ENCODE measurements at places on chromosomes 3 and 15.

GRCh38 chr3:141407047-141407446 is 38.7 kb downstream of the ZBTB38 start:
- no peak for DNase-seq

DNA sequence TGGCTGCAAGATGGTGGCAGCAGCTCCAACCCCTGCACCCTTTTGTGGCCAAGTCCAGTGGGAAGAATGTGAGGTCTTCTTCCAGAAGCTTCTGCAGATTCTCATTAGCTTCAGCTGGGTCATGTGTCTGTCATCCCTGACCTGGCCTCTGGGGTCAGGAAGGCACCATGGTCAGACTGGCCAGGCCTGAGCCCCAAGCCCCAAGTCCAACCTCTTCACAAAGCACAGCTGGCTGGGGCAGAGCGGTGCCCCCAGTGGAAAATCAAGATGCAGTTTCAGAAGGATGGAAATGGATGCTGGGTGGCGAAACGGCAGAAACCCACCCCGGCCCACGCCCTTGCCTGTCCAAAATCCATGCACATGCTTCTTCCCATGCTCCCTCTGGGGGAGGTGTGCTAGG is 15.9 kb upstream of the GATA2 start:
- no peak for DNase-seq

- no peak for DNase-seq
Observed at GRCh38 chr3:83218383-83219200, 1457.1 kb upstream of the GBE1 start.

- DNase-seq = no peak
Observed at GRCh38 chr3:82084824-82085223, 323.4 kb upstream of the GBE1 start.

DNA sequence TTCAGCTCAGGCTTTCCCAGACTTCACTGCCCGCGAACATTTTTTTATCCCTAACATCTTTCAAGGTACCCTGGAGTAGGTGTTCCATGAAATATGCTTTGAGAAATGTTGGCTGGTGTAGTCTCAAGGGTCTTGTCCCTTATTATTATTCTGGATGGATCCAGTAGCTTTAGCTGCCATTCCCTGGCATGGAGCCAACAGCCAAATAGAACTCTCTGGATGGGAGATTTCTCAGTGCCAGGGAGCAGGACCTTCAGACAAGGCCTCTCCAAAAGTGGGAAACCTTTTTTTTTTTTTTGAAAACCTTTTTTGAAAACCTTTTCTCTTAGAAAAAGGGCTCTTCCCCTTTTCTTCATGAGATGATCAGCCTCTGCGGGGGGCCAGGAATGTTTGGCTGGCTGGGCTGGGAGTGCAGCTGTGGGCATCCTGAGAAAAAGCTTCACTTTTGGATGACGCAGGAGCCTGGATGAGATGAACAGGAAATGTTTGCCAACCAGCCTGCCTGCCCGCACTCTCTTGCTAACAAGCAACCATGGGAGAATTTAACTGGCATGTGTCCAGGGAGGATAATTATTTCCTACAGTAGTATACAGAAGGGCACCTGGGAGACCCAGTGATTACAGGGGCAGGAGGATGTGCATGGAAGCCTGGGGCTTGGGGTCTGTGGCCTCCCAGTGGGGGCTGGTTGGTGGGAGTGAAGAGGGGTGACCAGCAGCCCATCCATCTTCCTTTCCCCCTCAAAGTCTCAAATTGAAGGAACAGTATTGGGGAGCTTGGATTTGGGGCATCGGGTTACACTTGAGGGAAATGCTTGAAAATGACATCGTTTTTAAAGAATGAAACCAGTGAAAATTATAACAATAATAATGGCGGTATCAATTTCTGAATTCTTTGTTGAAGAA is 109.1 kb upstream of the LRIG1 start:
- no peak for DNase-seq

GRCh38 chr3:147406028-147406931 is at the start of gene ZIC4:
Gene ZIC4 (minus strand): TSS chr3:147406543. CDS start chr3:147402797, 3,746 bp downstream.
- DNase-seq = no peak

DNA sequence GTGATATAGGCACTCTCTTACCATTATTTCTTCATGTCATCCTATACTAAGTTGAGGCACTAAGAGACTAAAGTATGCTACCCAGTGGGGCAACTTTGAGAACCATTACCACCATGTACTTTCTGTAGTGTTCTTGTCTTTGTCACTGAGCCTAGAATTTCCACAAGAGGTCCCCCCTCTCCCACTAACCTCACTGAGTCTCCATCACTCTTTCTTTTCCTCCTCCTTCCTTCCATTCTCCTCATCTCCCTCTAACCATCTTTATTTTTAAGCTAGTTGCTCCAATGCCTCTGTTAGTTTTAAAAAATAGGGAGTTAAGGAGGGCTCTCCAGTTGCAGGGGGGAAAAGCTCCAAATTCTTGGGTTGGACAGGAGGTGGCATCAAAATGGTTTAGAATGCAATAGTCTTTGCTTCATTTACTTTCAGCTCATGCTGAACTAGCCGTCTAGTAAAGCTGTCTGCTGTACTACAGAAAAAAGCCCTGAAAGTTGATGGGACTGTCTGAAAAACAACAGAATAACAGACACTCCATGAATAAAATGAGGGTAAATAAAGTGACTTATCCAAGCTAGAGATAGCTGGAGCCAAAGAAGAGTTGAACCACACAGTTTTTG is 85.1 kb upstream of the MYRIP start:
- no peak for DNase-seq

- DNase-seq = no peak
Observed at GRCh38 chr3:109225516-109225915, 89.0 kb downstream of the C3orf85 start.

GRCh38 chr3:52272831-52273230 is 5.6 kb downstream of the WDR82 start:
- DNase-seq = no peak

- no peak for DNase-seq
Observed at GRCh38 chr3:85355572-85355971, 396.8 kb downstream of the CADM2 start.

GRCh38 chr3:175288621-175289020 is 429.5 kb downstream of the NAALADL2 start:
- no peak for DNase-seq

GRCh38 chr3:172159376-172159775 is 120.0 kb downstream of the FNDC3B start:
- DNase-seq = no peak

DNA sequence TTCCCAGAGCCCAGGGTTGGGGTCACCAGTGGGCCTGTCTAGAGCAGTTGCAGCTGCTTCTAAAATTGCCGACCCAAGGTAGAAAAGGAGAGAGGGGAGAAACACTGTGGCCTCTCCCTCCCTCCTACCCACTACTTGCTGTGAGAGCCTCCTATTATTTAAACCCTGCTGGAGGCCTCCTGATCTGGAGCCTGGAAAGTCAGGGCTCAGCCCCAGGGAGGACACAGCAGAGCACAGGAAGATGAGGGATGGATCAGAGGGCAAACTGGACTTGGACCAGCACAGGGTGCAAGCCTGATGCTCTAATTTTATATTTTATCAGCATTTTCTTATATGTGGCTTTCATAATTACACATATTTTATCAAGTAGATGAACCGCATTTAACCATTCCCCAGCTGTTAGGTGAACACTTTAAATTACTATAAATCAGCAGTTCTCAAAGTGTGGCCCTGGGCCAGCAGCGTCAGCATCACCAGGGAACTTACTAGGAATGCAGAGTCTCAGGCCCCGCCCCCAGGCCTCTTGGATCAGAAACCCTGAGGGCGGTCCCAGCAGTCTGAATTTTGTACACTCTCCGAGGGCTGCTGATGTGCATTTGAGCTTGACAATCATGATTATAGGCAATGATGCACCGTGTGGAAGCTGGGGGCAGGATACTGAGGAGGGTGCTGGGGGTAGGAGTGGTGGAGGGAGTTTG is 26.7 kb downstream of the SMAD3 start:
- DNase-seq = no peak

DNA sequence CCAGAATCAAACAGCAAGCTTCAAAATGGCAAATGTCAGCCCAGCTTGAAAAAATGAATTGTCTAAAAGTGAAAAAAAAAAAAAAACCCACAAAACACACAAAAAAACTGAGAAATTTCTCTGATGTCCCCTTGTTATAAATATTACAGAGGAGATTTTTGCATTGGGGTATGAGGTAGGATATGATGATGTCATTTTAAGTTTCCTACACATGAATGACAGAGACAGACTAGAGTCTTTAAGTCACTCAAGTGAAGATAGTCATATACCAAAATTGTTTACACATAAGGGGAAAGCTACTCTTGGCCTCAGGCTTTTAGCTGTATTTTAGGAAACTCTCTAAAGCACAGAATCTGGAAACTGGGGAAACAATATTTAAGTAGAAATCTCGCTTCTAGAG is 32.9 kb downstream of the TIMP4 start:
- no peak for DNase-seq

DNA sequence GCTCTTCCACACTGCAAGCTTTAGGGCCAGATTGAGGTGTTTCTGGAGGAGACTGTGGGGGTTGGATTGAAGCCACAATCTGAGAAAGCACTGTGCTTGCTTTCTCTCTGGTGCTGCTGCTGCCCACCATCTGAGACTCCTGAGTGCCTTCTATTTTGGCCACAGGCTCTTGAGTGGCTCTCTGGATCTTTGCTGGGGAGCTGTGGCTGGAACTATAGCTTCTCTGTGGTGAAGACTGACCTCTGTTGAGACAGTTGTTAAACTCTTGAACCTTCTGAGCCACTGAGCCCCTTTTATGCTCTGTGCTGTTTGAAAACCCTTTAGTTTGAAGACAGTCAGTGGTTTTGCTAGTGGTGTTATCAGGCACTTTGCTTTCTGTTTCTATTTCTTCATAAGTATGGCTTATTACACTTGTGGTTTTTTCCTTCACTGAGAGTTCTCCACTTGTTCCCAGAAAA is 108.7 kb upstream of the TSPAN3 start:
- no peak for DNase-seq

- DNase-seq = no peak
Observed at GRCh38 chr3:46905213-46905560, 27.7 kb downstream of the PTH1R start.

- DNase-seq = no peak
Observed at GRCh38 chr15:93985925-93986324, 245.4 kb upstream of the MCTP2 start.

GRCh38 chr3:175179055-175179454 is 319.9 kb downstream of the NAALADL2 start:
- DNase-seq = no peak

GRCh38 chr3:125013095-125013494 is 42.7 kb downstream of the HEG1 start:
- no peak for DNase-seq

DNA sequence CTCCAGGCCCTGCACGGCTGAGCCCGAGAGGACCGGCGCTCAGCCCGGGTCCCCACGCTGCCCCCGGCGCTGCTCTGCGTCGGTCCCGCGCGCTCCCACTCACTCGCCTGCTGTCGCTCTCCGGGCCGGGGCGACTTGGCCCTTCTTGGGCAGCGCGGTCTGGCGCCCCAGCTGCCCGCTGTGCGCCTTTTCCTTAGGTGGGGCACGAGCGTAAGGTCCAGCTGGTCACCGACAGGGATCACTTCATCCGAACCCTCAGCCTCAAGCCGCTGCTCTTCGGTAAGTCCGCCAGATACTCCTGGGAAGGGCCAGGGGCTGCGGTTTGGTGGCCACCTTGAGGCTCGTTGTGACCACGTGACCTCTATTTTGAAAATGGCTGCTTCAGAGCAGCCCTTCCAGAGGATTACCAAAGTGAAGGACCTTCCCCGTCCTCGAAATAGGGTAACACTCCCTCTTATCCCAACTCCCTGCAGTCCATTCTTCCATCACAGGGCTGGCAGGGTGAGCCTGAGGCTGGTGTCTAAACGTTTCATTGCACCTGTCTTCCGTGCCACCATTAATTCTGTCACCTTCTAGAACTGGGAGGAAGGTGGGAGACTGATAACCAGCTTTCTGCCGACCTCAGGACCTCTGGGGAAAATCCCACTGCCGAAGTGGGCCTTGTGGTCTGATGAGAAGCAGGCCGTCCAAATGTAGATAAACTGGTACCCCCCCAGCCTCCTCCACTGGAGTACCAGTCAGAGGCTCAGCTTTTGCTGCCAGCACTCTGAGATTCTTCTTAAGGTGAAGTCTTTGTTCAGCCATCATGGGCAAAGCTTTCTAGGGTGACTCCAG is 812 bp downstream of the P4HTM start:
- peak; percentile 37 for DNase-seq

DNA sequence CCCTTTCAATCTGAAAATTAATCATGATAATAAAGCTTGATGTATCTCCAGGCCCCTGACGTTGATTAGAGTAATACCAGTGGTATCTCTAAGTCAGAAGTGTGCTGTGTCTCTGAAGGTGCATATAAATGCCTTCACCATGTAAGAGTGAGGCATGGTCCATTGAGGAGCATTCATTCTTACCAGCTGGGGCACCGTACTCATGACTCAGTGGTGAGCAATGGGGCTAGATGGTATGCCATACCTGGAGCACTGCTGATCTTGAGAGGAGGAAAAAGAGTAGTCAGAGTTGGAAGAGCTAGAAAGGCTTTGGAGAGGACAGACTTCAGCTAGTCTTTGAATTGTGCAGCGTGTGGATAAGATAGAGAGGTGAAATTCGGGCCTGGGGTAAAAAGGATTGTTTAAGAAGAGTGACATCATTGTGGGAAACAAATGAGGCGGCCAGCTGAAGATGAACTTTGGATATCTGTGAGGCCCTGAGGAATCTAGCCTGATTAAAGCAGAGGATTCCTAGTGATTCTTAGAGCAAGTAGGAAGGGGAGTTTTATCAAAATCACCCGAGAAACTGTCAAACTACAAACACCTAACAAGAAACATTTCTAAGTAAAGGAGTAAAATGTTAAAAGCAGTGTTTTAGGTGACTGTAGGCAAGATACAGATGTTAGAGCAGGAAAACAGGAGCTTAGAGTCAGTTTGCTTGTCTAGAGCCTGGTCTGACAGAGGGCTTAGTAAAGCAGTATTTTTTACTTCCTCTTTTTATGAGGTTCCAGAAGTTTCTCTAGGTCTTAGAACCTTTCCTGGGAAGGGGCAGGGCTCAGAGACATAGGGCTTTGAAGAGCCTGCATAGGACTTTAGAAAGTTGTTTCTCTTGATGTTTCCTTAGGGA is 13.6 kb downstream of the TMOD3 start:
- peak; percentile 23 for DNase-seq

GRCh38 chr3:9399746-9400145 is 2.3 kb downstream of the SETD5 start:
- DNase-seq = no peak

DNA sequence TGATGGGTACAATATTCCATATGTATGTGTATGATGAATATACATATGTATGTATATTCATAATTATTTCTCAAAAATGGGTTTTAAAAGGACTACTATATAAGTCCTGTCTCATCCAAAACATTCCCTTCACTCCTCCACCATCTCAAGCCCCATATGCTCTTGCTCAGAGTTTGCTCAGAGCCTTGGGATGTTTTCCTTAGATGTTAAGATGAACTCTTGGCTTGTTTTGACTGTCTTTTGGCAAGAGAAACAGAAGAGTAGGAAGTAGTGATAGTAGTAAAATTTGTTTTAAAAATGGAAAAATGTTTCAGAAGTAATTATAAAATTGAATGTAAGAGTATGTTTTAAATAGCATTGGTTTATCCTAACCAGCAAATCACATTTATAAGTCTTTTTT is 6.2 kb upstream of the EPHA3 start:
- no peak for DNase-seq

DNA sequence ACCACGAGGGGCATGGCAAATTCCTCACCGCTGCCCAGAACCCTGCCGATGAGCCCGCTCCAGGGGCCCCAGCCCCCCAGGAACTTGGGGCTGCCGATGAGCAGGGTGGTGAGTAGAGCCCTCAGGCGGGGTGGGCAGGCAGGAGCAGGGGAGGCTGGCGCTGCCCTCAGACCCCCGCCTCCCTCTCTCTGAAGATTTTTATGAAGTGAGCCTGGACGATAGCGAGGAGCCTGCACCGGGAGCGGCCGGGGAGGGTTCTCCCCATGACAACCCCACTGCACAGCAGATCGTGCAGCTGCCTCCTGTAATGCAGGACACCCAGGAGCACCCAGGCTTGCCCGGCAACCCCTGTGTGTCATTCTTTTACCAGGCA is 56.7 kb upstream of the UBE2Q2 start:
- DNase-seq = no peak
